ENCODE measurements at places on chromosomes 6 and 20. TPM values are rescaled to one million over a fixed set of nuclear protein-coding genes. Genes with fewer than 3 reads are reported as not detected.
A peak's percentile ranks its signal among the peaks of the same experiment; 100 is the strongest.

DNA sequence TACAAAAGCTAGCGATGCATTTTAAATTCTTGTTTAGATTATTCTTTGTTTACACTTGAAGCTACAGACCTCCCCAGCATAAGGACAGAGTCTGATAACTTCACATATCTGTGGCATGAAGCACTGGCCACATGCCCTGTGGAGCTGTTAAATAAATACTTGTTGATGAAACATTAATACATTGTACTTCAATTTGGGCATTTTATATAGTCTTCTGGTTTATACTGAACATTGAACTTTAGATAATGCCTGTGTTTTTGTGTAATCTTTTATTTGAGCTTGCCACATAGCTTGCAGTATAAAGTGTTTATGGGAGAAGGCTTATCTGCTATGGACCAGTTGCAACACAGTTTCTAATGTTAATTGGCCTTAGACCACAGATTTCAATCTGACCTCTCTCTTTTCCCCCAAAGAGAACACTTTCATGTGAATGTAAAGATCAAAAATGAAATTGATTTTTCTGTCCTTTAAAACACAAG, 48.2 kb downstream of the FRK start:
- DNase-seq = no peak

GRCh38 chr20:20743511-20744169, 31.2 kb upstream of the RALGAPA2 start:
- peak; percentile 42 for DNase-seq

Gene SLC4A11
- 0.08 TPM for polyA plus RNA-seq

Gene APCDD1L
- not detected for polyA plus RNA-seq

GRCh38 chr20:58405504-58406291, 16.7 kb downstream of the VAPB start:
- no peak for DNase-seq

DNA sequence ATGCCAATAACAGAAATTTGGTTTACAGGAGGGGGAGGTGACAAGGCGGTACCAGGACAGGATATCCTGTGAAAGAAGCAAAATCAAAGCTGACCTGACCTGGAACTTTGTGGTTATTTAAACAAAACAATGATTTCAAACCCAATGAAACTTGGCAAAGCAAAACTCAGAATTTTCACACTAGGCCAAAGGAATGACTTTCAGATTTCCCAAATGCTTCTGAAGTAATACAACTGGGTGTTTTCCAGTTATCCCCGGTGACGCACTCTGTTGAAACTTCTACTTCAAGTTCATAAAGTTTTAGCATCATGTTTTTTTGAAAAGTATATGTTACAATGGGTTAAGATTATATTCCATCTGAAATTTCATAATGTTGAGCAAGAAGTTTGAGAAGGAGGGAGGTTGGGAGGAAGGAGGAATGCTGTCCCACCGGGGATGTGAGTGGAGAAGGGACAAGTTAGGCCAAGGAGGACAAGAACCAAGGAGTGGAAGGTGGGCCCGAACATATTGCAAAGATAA, 78.1 kb upstream of the TRAF3IP2 start:
- no peak for DNase-seq

GRCh38 chr6:143647191-143647590, 30.6 kb upstream of the PHACTR2 start:
- no peak for DNase-seq

- DNase-seq = no peak
Measured at GRCh38 chr20:57069442-57069841, 197.0 kb downstream of the BMP7 start.

Gene XKR7
- not detected for polyA plus RNA-seq

GRCh38 chr20:4090756-4091489, 75.6 kb upstream of the RNF24 start:
- DNase-seq = no peak

Gene TUBB2B
- polyA plus RNA-seq = 4.3 TPM

Gene BPI
- polyA plus RNA-seq = not detected

Gene WFDC10B
- polyA plus RNA-seq = not detected

DNA sequence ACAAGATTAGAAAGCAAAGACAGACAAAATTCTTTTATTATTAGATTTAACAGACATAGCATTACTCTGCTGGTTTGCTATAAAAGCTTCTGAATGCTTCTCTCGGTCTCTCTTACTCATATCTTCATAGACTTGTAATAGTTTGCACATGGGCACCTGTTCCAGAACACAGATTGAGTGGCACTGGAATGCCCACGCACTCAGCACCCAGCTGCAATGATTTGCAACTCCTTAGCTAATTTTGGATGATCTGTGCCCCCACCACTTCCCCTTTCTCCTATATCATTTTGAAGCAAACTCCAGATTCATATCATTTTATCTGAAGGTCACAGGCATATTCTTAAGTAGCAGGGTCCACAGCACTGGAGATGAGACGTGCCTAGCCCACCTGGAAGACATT, 148.8 kb downstream of the CFAP61 start:
- no peak for DNase-seq

DNA sequence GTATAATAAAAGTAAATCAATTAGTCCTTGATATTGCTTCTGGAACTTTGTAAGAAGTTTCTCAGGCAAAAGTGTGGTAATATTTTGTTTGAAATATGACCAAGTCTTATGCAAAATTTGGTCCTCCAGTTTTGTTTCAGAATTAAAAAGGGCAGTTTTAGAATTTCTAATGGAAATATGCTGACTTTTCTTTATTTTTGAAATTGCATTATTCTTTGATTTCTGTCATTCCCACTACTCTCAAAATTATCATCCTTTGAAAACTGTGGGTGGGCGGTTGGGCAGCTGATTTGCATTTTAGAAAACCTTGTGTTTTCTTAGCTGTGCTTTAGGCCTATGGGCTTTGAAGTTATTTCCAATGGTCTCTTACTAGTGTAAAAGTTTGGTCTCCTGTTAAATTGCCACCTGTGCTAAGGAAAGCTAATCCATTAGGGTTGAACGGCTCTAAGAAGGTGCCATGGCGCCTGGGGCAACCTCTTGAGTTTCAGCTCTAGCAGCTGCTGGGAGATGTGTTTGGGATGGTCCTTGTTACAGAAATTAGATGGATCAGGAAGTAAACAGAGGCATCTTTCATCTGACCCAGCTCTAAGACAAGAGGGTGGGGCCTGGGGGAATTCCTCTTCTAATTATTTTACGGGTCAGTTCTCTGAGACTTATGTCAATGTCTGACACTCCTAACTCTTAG, 880.8 kb upstream of the SLC35B3 start:
- no peak for DNase-seq

DNA sequence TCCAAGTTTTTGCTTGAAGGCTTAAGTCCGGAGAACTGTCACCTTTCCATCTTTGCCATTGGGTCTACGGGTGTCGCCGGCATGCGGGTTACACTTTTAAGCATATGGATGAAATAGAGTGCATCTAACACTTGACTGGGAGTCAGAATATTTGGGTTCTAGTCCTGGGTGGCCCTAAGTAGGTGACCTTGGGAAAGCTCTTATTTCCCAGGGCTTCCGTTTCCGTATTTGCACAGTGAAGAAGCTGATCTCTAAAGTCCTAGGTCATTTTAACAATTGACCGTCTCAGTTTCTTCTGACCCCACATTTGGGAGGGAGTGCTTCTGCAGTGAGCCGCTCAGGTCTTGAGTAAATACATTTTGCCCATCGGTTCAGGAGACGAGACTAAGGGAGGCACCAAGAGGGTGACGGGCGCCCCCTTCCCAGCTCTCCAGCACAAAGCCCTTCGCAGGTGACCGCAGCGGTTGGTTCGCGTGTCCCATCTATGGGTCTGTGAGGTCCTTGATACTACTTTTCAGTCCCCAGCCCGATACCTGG, 651 bp upstream of the BLTP3A start:
- peak; percentile 34 for DNase-seq

DNA sequence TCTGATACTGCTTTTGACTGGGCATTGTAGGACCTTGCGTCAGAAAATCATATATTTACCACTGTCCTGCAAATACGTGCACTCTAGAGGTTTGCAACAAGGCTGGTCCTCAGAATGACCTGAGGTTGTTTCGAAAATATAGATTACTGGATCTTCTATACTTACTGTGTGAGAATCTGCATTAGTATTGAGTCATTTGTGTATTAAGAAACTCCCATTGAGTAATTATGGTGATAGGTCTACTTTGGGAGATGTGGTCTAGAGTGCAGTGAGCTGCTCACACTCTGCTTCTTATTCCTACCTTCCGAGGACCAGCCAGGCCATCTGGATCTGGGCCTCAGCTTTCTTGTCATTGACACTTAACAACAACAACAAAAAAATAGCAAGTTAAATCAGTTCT, 9.6 kb downstream of the KLHL32 start:
- DNase-seq = no peak

GRCh38 chr6:139857143-139857542, 482.7 kb upstream of the CITED2 start:
- DNase-seq = no peak

- no peak for DNase-seq
Measured at GRCh38 chr20:23613676-23614075, 8.0 kb upstream of the CST9 start.

DNA sequence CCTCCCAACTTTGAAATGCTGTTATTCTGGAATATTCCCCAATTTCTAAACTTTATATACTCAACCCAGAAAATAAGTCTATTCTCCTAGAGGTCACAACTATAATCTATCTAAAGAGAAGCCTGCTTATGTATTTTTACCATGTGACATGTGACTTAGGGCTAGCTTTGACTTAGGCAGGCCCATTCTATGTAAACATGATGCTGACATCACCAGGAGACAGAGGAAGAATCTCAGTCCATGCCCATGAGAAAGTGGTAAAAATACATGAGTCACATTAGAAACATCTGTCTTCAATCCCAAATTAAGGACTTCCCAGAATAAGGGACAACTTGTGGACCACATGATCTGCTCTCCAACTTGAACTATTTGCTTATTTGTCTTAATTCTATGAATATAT, 113.6 kb upstream of the ID4 start:
- DNase-seq = no peak

Gene BPIFB1
- polyA plus RNA-seq = 0.13 TPM

DNA sequence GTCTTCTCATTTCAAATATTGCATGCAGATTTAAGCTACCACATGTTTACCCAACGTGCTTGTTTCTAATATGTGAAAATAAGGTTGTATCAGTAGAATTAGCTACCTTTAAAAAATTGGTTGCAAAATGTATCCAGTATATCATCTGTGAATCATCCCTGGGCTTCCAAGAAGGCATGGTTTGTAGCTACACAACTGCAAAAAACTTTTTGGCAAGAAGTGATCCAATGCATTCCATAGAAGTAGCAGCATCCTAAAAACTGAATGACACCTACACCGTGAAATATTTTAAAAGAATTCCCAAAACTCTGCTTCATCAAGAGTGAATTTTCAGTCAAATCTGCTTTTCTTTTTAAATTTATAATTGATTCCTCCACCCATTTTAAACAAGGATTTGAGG, 89.1 kb downstream of the AIG1 start:
- no peak for DNase-seq

GRCh38 chr20:62219992-62220665, at the start of gene HRH3:
TSS of gene HRH3 (minus strand) at chr20:62220278. CDS start at chr20:62219970, 308 bp downstream.
- peak; percentile 77 for DNase-seq

DNA sequence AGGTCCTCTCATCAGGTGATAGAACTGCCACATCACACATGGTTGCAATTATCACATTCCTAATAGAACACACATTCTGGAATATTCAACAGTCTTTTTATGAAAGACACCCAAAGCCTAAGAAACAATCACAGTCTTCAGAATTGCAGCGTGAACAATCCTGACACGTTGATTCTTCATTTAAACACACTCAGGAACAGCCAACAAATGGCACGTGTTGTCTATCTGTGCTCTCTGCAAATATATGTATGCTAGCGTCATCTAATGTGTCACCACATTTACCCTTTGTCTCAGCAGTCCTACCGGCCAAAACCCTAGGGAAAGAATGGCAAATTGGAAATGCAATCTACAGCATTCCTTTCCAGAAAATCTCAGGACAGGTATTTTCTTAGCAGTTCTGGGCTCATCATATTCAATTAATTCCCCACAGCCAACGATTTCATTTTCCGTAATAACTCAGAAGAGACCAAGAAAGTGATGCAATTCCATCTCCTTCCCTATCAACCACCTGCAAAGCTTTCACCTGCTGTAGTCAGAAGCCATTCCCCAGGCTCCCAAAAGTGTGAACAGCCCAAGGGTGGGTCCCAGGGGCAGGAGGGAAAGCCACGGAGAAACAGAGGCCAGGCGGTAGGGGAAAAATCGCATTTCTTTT, 280.3 kb upstream of the JARID2 start:
- no peak for DNase-seq

GRCh38 chr6:83309344-83309743, 116.2 kb downstream of the RWDD2A start:
- no peak for DNase-seq

Gene TPX2
- polyA plus RNA-seq = 3.6 TPM
